Stimulated activated CD8-positive, alpha-beta memory T cell treated with anti-CD3 and anti-CD28 coated beads, Interleukin-7, amount 100 ng/mL, for 1 hour (primary cell): ENCODE measurements at places on chromosomes 6 and 20.

DNA sequence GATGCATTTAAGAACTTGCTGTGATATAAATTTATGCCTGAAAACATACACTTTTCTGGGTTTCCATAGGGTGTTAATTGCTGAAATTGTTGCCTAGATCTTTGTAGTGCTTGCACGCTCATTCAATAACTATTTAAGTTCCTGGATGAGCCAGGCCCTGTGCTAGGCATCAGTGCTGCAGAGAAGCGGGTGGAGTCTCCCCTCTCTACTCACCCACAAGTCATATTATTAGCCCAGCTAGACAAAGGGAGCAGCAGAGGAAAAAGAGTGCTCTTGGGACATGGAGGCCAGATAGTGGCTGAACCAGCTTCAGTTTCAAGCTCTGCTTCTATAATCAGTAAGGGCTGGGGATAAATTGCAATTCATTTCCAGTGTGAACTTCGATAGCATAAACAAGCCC is 329.1 kb downstream of the TFAP2B start:
- DNase-seq = no peak

GRCh38 chr6:38452816-38453660 is 186.7 kb downstream of the BTBD9 start:
- no peak for DNase-seq

DNA sequence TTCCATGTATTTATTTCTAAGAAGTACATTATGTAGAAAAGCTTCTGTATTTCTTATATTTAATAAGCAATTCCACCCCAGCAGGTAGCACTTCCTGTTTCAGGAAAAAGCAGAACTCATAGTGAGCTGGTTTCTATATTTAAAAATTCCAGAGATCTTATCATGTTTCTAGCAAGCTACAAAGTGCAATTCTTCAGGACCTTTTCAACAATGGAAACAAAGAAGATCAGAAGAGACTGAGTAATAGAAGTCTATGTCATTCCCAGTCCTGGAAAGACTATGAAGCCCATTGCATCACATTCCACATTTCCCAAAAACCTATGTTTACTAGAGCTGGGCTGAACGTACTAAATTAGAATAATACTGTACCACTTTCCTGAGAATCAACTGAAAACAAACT is 302.6 kb upstream of the NRSN1 start:
- no peak for DNase-seq

GRCh38 chr20:58099956-58100730 is 128.3 kb downstream of the ANKRD60 start:
- DNase-seq = no peak

DNA sequence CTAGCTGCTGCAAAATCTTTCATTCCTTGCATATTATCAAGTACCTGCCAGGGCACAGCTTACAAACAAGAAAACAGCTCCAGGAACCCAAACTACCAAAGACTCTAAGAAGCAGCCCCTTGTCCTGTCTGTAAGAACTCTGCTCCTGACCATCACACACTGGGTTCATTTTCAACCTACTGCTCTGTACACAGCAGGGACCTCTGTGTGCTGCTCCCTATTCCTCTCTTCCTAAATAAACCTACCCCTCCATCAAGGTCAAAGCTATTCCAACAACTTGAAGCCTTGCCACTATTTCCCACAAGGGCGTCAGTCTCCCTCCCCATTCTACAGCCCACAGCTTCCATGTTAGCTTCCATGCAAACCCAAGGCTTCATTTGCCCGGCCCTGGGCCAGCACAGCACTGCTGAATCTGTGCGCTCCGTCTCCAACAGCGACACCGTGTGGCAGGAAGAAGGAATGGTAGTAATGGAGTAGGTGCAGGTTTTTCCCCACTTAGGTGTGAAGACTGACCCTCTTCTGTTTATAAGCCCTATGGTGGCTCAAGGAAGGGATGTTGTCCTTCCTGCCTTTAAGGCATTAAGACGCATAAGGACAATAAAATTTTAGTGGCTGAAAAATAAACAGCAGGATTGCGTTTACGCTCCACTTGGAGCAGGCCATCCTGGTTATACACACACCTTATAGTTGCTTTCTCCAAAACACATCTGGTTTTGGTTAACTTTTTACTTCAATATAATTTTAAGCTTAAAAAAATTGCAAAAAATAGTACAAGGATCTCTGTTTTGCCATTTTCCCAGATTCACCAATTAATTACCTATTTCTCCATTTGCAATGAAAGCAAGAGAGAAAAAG is 115.2 kb upstream of the NXT1 start:
- no peak for DNase-seq

GRCh38 chr6:41302638-41303037 is 16.2 kb upstream of the TREM1 start:
- DNase-seq = no peak

DNA sequence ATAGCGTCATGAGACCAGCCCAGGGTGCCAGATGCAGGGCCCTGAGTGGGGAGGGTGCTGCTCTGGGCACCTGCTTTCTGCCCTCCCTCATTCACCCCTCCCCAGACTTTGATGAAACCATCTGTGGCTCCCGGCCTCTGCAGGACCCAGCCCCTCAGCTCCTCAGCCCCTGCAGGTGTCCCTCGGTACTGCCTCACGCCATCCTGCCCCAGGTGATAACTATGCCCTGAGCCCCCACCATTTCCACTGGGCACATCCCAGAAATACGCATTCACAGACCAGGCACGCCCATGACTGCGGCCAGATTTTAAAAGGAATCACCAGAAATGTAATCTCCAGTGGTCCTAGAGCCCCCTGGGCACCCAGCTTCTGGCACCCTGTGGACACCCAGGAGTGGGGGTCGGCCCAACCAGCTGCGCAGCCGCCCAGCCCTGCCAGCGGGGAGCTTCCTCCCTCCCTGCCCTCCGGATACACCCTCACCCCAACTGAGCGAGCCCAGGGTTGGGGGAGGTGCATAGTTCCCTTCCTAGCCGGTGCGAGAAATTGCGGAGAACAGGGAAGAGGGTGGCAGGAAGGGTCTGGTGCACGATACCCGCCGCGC is 615 bp upstream of the NTSR1 start:
- no peak for DNase-seq

GRCh38 chr20:53896041-53896440 is 174.4 kb downstream of the BCAS1 start:
- DNase-seq = no peak

GRCh38 chr6:156809034-156809433 is 31.9 kb downstream of the ARID1B start:
- DNase-seq = no peak

- no peak for DNase-seq
Observed at GRCh38 chr20:50142812-50143211, 10.7 kb downstream of the PEDS1 start.

- no peak for DNase-seq
Observed at GRCh38 chr6:16625291-16626265, 135.7 kb downstream of the ATXN1 start.

- no peak for DNase-seq
Observed at GRCh38 chr6:72522735-72523141, 99.1 kb upstream of the KCNQ5 start.

GRCh38 chr20:3082955-3083952 is 1.3 kb downstream of the AVP start:
- DNase-seq = no peak

DNA sequence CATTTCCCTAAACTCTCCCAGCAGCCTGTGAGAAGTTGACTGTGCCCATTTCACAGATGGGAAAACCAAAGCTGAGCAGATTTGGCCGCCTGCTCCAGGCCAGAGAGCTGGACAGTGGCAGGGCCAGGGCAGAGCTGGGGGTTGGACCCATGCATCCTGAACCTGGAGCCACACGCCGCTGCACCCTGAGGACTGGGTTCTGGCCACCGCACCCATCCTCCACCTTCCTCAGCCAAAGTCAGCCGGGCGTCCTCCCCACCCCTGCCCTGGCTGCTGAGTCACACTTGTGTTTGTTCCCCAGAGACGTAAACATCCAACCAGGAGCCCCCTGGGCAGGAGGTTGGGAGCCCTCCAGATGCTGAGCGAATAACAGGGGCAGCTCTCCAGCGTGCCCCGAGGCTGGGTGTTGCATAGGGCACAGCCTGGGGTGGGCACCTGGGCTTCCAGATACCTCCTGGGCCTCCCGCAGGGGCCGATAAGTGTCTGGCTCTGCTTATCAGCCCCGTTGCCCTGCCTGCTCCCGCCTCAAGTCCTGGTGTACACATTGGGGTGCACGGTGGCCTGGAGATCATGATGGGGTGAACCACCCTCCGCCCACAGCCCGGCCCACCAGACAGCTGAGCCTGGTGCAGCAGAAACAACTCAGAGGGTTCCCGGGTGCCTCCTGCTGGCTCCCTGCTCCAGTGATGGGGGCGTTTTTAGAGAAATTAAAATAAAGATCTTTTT is 23.8 kb downstream of the RBM38 start:
- no peak for DNase-seq

GRCh38 chr6:147660334-147661311 is 152.1 kb downstream of the SAMD5 start:
- DNase-seq = no peak

DNA sequence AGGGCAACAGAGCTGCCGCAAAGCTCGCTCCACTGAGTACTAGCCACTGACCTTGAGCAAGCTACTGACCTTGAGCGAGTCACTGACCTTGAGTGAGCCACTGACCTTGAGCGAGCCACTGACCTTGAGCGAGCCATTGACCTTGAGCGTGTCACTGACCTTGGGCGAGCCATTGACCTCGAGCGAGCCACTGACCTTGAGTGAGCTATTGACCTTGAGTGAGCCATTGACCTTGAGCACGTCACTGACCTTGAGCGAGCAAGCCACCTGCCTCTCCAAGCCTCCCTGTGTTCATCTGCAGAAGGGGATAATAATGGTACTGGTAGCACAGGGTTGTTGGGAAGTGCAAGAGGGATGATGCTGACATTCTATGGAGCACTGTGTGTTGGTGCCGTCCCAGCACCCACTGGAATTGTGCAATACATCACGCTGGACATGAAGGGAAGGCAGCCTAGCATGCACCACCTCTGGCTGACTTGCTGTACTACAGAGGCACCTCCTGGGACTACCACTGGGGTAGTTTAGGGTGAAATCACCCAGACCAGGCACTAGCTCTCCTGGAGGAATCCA is 60.2 kb downstream of the CTCFL start:
- no peak for DNase-seq

- DNase-seq = no peak
Observed at GRCh38 chr6:129978148-129978916, 40.0 kb upstream of the L3MBTL3 start.

GRCh38 chr20:6347916-6348315 is 225.1 kb upstream of the FERMT1 start:
- DNase-seq = no peak

- no peak for DNase-seq
Observed at GRCh38 chr6:90708206-90708737, 121.4 kb upstream of the MAP3K7 start.

DNA sequence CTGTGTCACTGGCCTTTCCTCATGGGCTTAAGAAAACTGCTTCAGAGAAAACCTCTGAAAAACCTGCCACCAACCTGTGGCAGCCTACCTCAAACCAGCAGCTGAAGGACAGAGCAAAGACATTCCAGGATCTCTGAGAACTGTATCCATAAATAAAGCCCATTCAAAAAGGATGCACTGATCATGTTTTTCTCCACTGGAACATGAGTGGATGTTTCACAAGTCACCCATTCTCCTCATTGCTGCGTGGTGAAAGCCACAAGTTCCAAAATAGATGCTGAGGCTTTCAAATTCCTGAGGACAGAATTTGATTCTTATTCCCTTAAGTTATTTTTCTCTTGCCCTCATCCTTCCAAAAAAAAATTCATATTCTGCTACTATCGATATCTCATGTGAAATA is 280.6 kb downstream of the KHDC1L start:
- no peak for DNase-seq

DNA sequence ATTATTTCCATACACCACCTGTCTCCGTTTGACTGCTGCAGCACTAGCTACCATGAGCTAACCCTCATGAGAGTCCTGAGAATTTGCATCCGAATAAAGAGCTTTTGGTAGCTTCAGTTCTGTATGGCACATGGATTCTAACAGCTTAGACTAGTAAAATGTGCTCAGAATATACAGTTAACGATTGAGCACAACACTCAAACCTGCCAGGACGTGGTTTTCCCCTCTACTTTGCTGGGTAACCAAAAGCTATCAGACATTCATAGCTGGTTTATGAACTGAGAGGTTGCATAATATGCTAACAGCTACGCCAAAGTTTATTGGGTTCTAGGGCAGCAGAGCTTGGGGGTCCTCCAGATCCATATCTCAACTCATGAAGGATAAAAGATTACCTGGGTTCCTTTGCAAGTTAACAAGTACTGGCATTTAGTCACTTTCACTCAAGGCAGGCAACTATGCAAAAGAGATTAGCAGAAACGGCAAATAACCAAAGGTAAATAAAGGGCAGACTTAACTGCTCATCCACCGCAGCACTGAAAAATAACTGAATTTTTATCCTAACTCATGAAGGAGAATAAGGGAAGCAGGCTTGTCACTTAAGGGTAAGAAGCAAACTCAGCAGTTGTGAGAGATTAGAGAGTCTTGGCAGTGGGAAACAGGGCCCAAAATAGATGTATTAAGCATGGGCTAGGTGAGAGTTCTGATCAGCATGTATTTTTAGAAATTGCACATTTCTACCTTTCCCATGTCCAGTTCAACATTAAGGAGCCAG is 29.4 kb downstream of the NUDT3 start:
- DNase-seq = no peak

DNA sequence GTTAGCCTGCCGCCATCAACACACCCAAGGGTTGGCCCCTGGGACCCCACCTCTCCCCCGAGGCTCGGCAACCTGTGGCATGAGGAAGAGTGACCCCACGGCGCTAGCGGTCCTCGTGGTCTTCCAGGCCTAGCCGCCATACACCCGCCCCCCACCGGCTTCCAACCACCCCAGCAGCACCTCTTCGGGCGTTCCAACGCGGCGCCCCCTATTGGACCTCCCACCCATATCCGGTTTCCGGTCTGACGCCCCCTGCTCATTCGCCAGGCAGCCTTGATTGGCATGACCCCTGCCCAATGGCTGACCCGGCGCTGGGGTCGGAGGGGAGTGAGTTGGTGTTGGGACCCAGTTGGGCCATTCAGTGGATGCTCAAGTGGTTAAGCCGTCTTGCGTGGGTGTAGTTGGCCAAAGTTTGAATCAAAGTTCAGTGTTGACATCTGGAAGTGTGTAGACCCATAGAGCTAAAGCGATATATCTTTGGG is at the start of gene GNAS-AS1:
Gene GNAS-AS1, minus strand, starts transcription at position 210 of the 482 bp plus-strand sequence.
- peak; percentile 56 for DNase-seq

- DNase-seq = peak; percentile 79
Observed at GRCh38 chr6:26537160-26537845, 863 bp upstream of the HMGN4 start.

DNA sequence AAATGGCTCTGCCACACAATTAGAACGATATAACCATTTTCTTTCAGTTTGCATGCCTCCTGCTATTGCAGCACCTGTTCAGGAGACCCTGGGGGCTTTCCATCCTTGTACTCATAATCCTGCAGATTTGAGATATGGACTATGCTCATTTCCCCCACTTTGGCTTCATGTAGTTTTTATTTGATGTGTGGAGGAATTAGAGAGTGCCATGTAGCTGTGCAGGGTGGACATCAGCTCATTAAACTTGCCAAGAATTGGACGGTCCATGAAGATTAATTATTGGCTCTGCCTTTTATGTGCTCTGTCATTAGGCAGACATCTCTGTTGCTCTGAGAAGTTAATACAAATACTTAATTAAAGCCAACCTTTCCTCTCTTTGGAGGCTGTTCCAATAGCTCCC is 66.2 kb upstream of the CD83 start:
- no peak for DNase-seq
